Activated T-cell treated with anti-CD3 and anti-CD28 coated beads for 4 hours (primary cell): ENCODE measurements at places on chromosomes 2 and 18.

- no peak for DNase-seq
Observed at GRCh38 chr2:73970141-73970803, 14.4 kb upstream of the TET3 start.

DNA sequence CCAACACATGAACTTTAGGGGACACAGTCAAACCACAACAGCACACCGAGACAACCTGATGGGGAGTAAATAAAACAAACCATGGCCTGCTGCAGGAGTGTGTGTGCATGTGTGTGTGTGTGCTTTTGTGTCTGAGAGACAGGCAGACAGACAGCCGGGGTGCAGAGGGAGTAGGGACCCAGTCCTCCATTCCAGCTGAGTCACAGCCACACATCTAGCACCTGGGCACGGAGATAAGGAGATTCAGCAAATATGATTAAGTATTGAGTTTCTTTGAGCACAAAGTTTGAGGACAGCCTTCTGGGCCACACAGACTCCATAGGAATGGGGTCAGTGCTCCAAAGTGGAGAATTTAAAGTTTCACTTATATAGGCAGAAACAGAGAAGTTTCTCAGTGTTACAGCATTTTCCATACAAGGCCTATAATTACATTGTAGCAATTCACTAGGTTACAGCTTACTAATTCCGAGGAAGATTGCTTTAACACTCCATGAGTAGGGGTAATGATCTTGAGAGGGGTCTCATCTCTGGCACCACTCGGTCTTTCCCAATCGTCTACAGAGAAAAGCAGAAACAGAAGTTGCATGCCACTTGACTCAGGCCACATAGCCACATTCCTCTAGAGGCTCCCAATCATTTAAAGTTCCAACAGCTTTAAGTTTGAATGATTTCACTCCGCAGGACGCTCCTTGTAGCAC lies 30.8 kb upstream of the PRLH start:
- no peak for DNase-seq

GRCh38 chr2:157233506-157233905 lies 24.0 kb upstream of the GALNT5 start:
- no peak for DNase-seq

DNA sequence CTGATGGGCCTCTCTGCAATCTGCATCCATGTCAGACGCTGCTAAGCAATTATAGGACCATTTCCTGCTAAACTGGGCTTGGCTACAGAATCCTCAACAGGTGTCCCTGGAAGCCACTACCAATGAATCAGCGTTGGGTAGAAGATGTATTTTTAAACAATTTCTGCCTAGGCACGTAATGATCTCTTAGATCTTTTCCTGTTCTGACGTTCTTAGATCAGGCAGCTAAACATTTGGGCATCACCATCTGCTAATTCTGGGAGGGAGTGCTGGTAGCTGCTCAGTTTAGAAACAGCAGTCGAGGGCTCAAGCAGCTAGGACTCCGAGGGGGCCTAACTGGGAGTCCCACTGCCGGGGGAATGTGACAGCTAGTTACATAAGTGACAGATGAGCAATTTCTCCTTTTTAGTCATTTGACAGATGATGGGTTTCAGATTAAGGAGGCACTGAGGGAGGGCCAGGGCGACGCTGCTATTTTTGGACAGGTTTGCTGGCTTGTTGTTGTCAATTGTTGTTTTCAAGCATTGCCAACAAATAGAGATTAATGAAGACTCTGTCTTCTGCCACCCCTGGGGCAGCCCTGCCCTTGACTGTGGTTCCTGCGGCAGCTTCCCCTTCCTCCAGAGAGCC lies 92.7 kb downstream of the MRO start:
- DNase-seq = no peak

DNA sequence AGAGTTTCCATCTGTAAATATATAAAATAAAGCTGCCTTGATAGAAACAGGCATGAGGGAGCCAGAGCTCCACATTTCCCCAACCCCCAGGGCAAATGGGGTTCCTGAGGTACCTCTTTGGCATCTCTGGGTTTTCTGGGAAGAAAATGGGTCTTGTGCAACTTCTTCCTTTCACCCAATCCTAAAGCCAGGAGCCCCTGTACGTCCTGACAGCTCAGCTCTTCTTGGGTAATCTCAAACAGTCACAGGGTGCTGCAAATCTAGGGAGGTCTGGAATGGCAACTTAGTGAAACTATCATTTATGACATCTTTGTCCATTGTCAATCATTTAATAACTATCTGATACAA lies 36.6 kb upstream of the STAT1 start:
- DNase-seq = no peak

DNA sequence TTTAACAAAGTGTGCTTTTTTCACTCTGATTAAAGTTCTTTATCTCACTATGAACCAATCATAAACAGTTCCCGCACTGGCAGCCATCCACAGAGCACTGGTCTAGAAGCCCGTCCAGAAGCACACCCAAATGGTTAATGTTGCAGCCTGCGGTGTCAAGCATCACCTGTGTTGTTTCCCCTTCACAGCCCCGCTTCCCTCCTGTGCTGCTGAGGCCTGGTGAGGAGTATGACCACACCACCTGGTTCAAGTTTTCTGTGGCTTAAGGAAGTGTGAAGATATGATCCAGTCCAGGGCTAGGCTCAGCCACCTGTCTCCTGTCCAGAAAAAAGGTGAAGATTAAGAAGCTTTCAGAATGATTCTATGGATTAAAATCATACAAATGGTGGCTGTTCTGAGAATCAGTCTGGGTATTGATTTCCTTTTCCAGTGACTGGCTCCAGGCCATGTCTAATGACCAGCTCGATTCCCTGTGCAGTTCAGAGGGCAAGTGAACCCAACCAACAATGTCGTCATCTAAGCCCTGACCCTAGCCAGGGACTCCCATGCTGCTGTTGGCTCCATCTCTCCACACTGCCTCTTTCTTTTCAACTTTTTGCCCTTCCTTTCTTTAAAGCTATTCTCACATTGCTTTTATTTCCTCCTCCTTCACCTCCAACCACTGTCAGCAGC lies 17.7 kb downstream of the SRSF7 start:
- DNase-seq = no peak

DNA sequence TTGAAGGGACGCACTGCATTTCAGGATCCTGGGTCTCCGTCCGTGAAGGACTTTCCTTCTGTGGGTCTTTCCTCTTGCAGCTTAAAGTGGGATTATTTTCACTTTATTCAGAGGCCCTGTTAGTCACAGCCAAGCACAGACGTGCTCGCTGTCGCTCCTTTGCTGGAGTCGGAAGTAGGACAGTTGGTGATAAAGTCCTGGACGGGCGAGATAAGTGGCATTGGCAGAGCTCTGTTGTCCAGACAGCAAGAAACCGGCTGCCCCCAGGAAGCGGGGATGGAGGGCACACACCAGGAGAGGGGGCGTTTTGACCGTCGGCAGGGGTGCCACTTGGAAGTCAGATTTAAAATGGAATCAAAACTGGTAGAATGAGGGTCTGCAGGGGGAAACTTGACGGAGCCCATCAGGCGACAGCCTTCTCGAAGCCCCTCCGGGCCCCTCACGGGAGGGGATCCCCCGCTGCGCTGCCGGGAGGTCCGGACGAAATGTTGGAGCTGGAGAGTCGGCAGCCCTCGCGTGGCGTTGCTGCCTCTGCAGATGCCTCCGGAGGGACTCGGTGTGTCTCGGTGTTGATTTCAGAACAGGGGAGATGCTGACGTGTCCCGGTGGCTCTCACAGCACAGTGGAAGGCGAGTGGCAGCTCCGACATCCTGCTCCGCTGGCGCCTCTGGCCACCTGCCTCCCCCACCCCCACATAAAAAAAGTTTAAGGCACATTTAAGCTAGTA lies 124.2 kb downstream of the NFATC1 start:
- no peak for DNase-seq

GRCh38 chr2:66867063-66867441 lies 432.1 kb downstream of the MEIS1 start:
- no peak for DNase-seq

GRCh38 chr2:228646061-228646460 lies 464.6 kb upstream of the SPHKAP start:
- no peak for DNase-seq

GRCh38 chr2:28477087-28477486 lies 18.8 kb upstream of the PLB1 start:
- no peak for DNase-seq

GRCh38 chr2:170764880-170765261 lies 5.3 kb upstream of the ERICH2 start:
- no peak for DNase-seq

DNA sequence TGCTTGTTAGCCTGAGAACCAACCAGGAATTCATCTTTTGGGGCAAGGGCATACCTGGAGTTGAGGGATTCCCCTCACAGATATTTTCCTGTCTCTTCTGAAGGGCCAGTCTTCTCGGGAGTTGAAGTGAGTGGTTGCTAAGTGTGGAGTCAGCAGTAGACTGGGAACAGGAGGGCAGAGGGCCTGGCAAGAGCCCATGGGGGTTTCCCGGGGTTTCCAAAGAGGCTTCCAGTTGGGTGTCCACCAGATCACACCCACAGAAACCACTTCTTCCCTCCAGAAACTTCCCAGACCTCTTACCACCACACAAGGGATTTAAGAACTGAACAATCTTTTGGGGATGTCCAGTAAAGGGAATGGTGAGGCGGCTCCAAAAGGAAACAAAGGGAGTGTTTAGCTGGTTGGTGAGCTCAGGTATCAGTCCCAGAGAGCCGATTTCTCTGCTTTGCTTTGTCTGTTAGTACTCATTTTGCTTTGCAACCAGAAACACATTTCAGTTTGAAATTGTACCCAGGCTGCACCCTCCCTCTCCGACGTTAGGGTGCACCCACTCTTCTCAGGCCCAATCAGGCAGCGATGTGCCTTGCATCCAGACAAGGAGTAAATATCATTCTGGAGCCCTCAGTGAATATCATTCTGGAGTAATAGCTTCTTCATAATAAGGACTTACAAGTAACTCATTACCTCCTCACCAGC lies 47.5 kb upstream of the SPATS2L start:
- no peak for DNase-seq

GRCh38 chr2:105880637-105881036 lies 135.9 kb downstream of the NCK2 start:
- DNase-seq = no peak

DNA sequence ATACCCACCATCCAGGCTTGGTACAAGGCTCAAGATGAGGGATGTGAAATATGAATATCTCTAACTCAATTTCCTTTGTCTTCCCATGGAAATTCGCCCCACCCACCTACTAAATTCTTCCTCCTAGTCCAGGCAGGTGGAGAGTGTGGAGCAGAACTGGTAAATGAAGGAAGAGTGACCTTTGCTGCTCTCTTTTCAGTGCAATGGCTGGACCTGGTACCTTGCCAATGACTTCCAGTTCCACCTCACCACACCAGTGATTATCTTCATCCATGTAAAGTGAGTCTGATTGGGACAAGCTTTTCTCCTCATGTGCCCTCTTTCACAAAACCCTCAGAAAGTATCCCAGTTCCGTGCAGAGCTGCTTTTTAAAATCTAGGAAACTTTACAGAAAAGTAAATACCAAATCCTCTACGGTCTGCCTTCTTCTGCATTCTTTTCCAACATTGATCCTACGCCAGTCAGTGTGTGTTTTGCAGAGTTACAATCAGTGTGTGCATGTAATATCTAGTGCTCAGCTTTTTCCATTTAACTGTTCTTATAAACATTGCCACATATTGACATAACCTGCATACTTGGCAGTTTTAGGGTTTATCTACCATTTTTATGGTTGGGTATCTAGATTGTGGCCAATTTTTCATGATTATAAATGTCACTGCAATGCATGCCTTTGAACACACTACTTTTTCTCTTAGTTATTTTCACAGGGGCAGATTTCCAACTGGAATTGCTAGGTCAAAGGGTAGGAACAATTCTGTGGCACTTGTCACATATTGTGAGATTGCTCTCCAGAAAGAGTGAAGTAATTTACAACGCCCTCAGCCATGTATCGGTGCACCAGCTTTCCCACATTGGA lies 86.5 kb upstream of the SEC11C start:
- no peak for DNase-seq

DNA sequence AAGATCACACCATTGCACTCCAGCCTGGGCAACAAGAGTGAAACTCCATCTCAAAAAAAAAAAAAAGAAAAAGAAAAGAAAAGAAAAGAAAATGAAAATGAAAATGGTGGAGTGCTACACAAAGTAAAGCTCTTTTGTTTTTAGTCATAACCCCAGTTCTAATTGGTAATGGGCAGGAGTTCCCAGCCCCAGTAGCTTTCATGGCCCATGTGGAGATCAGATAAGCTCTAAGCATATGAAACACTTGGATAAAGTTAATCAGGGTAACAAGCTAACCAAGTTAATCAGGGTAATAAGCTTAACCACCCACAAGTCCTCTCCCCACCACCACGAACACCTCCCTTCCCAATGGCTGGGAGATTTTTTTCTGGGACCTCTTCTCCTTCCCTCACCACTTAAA lies 240.8 kb downstream of the BCL11A start:
- no peak for DNase-seq

DNA sequence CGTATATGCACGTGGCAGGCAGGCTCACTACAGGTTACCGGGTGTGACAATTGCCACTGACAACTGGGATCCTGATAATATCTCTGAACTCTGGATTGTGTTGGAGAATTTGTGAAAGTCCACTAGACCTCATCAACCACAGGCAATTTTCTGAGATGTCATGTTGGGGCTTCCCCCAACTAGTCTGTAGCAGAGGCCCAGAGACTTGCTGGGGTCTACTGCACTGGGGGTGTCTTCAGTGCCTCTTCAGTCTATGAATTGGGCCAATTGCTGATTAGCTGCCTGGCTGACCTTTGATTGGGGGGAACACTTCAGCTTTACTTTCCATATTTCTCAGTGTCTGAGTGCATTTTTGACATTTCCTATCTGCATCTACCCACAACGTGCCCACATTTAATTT lies 201.5 kb downstream of the MTX2 start:
- DNase-seq = no peak

DNA sequence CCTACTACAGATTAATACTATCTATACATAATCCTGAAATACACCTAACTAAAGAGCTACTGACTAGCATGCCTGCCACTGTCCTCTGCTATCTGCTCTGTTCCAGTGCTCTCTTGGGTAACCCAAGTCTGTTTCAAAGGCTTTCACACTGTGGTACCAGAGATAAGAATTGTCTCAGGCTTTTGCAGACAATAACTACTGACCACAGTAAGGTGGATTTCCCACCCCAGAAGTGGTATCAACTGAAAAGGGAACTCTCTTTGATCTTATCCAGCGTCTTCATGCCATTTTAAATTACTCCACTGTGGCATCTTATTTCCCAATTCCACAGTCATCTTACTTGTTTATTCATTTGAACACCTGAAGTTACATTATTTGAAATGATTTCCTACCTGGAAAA lies 190.2 kb downstream of the IKZF2 start:
- DNase-seq = no peak

- DNase-seq = no peak
Observed at GRCh38 chr2:287471-287885, 413 bp downstream of the ALKAL2 start.
